ENCODE measurements at places on chromosomes 16 and 17. TPM values are rescaled to one million over a fixed set of nuclear protein-coding genes. Genes with fewer than 3 reads are reported as not detected.

Gene CDRT15L2
- not detected for total RNA-seq

Gene HYDIN
- 12.5 TPM for total RNA-seq

Gene CDK3
- 16.9 TPM for total RNA-seq

DNA sequence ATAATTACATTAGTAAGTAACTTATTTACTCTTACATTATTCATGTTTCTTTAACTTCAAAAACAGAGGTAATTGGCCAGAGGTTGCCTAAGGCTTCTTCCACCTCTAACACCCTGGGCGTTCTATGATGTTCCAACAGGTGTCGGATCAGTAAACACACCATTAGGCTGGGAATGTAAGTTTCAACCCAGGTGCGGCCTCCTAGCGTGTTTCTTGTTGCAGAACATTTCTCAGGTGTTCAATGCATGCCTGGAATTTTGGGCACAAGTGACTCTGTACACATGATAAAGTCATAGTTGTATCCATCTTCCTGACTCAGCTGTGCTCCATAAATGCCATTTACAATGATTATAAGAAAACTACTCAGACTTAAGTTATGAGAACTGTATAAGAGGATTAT lies 1.0 kb downstream of the KRTAP2-2 start:
- no peak overlapping the region for H3K4me3 ChIP-seq
- H3K27me3 ChIP-seq = no peaks in the 10 kb centered on the region
- DNase-seq = no peak
- no peaks in the 10 kb centered on the region for H3K4me1 ChIP-seq
- no peak overlapping the region for H3K27ac ChIP-seq

- peak overlapping the region; percentile 82 for H3K27ac ChIP-seq
- H3K27me3 ChIP-seq = no peaks in the 10 kb centered on the region
- H3K36me3 ChIP-seq = no peaks in the 10 kb centered on the region
Observed at GRCh38 chr17:58658804-58659713, 32.8 kb downstream of the TEX14 start.

GRCh38 chr17:7014995-7015958 lies 2.9 kb downstream of the RNASEK start:
- peaks cover 17% of the 10 kb centered on the region for H3K4me1 ChIP-seq
- H3K27me3 ChIP-seq = no peaks in the 10 kb centered on the region
- no peaks in the 10 kb centered on the region for H3K36me3 ChIP-seq
- no peak for DNase-seq
- peak overlapping the region; percentile 96 for H3K27ac ChIP-seq

GRCh38 chr17:36592716-36593321 lies 1.1 kb downstream of the DHRS11 start:
- H3K4me1 ChIP-seq = peaks cover 6% of the 10 kb centered on the region
- H3K4me3 ChIP-seq = peak overlapping the region; percentile 97
- no peaks in the 10 kb centered on the region for H3K27me3 ChIP-seq
- DNase-seq = no peak
- no peak overlapping the region for H3K27ac ChIP-seq
- H3K36me3 ChIP-seq = no peaks in the 10 kb centered on the region

- H3K4me1 ChIP-seq = no peaks in the 10 kb centered on the region
- DNase-seq = no peak
Observed at GRCh38 chr16:86494039-86494564, 16.2 kb upstream of the FOXF1 start.

DNA sequence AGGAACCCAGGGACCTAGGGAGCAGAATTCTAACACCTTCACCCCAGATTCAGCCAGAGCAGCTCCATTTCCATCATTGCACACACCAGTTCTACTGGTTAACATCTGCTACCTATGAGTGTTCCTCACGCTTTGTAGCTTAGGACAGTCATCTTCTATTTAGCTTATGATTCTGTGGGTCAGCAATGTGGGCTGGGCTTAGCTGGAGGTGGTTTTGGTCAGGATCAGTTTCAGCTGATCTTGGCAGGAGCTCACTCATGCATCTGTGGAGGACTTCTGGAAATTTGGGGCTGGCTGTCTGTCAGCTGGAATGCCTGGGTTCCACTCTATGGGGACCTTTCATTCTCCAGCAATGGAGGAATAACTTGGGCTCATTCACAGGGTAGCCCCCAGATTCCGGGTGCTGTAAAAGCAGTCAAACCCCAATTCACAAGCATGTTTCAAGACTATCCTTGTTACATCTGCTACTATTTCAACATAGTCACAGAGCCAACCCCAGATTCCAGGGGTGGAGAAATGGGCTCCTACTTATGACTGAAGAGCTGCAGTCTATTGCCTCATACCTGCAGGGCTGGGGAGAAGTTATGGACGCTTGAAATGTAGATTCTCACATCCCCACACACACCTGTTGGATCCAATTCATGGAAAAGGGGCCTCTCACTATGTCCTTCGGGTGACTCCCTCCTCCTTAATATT lies 3.4 kb upstream of the HP start:
- DNase-seq = no peak
- no peak overlapping the region for H3K27ac ChIP-seq
- no peak overlapping the region for H3K4me3 ChIP-seq
- H3K27me3 ChIP-seq = no peaks in the 10 kb centered on the region
- H3K4me1 ChIP-seq = no peaks in the 10 kb centered on the region

GRCh38 chr17:51805765-51806164 lies 352.7 kb downstream of the CA10 start:
- H3K4me1 ChIP-seq = no peaks in the 10 kb centered on the region
- no peak overlapping the region for H3K4me3 ChIP-seq
- no peaks in the 10 kb centered on the region for H3K27me3 ChIP-seq
- DNase-seq = no peak
- H3K27ac ChIP-seq = no peak overlapping the region

DNA sequence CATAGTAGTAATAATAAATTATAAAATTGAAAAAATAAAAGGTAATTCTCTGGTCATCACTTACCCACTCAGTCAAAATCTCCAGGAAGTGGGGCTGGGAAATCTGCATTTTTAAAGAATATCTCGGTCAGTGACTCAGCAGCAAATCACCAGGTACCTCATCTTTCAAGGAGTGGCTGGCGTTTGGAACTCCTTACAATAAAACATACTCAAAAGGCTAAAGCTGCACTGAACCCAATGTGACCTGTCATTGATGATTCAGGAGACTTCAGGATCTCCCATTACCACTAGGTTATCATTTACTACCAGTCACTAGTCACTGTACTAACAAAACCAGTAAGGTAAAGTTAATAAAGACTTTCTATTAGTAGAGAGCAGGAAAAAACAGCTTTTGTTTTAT lies 21.5 kb upstream of the RFFL start:
- no peaks in the 10 kb centered on the region for H3K27me3 ChIP-seq
- peak overlapping the region; percentile 95 for H3K27ac ChIP-seq
- no peak overlapping the region for H3K4me3 ChIP-seq
- no peaks in the 10 kb centered on the region for H3K36me3 ChIP-seq
- no peak for DNase-seq

DNA sequence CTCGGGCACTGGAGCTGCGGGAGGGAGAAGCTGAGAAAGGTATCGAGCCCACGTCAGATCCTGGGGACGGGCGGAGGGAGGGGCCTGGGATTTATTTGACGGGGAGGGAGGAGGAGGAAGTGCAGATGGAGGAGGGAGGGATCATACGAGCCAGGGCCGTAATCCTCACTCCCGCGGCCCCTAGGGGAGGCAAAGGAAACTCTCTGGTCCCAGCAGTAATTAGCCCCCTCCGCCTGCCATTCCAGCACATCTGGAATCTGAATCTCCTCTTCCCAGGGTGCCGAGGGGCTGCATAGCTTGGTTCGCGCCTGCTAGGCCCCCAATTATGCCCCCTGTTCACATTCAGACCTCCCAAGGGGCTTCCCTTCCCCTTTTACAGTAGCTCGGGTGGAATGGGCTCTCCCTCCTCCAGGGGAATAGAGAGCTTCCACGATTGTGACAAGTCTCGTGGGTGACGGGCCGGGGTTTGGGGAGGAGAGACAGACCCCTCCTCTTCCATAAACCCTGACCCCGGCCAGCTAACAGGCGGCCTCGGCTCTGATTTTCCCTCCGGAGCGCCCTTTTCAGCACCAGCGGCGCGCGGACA lies at the start of gene SEZ6L2:
Gene SEZ6L2 (minus strand): TSS at position 35 of the 586 bp plus-strand sequence. CDS start 531 bp downstream, outside the sequence.
- peak within 1 kb of the TSS; percentile 77 for H3K27ac ChIP-seq
- DNase-seq = peak; percentile 82
- peaks cover 3% of the 10 kb centered on the region for H3K4me1 ChIP-seq
- peak within 1 kb of the TSS; percentile 35 for H3K4me3 ChIP-seq

GRCh38 chr16:7372095-7372494 lies 39.5 kb downstream of the RBFOX1 start:
- no peak overlapping the region for H3K4me3 ChIP-seq
- no peaks in the 10 kb centered on the region for H3K4me1 ChIP-seq
- H3K27ac ChIP-seq = no peak overlapping the region
- H3K27me3 ChIP-seq = no peaks in the 10 kb centered on the region

Measured in prostate gland (tissue), 2 donors.